ENCODE measurements at places on chromosomes 16 and 17. TPM values are rescaled to one million over a fixed set of nuclear protein-coding genes. Genes with fewer than 3 reads are reported as not detected.

CA10 gene
- 0.04 TPM for polyA plus RNA-seq

MYL4 gene
- polyA plus RNA-seq: 0.51 TPM

PIK3R6 gene
- 1.7 TPM for polyA plus RNA-seq

CDC6 gene
- 6.0 TPM for polyA plus RNA-seq

TTYH2 gene
- 2.3 TPM for polyA plus RNA-seq

FBXO39 gene
- polyA plus RNA-seq: 0.32 TPM

MGAT5B gene
- 0.52 TPM for polyA plus RNA-seq

ERBB2 gene
- polyA plus RNA-seq: 32.2 TPM

TEKT5 gene
- 0.13 TPM for polyA plus RNA-seq

KRT23 gene
- polyA plus RNA-seq: 1.9 TPM

CIBAR2 gene
- 15.2 TPM for polyA plus RNA-seq

MRPL58 gene
- 55.5 TPM for polyA plus RNA-seq

ACSM5 gene
- 1.1 TPM for polyA plus RNA-seq

ODAD4 gene
- polyA plus RNA-seq: 6.0 TPM

PLXDC1 gene
- polyA plus RNA-seq: 1.7 TPM

SLC52A1 gene
- polyA plus RNA-seq: 0.47 TPM

OTOA gene
- polyA plus RNA-seq: 1.3 TPM

GEMIN4 gene
- 8.5 TPM for polyA plus RNA-seq

CRYBA1 gene
- polyA plus RNA-seq: not detected

Measured in lung (tissue), 17 donors.